ENCODE measurements at places on chromosomes 13 and 19.
A peak's percentile ranks its signal among the peaks of the same experiment; 100 is the strongest.

- no peak for DNase-seq
Observed at GRCh38 chr13:27712421-27712820, 79.9 kb upstream of the GSX1 start.

DNA sequence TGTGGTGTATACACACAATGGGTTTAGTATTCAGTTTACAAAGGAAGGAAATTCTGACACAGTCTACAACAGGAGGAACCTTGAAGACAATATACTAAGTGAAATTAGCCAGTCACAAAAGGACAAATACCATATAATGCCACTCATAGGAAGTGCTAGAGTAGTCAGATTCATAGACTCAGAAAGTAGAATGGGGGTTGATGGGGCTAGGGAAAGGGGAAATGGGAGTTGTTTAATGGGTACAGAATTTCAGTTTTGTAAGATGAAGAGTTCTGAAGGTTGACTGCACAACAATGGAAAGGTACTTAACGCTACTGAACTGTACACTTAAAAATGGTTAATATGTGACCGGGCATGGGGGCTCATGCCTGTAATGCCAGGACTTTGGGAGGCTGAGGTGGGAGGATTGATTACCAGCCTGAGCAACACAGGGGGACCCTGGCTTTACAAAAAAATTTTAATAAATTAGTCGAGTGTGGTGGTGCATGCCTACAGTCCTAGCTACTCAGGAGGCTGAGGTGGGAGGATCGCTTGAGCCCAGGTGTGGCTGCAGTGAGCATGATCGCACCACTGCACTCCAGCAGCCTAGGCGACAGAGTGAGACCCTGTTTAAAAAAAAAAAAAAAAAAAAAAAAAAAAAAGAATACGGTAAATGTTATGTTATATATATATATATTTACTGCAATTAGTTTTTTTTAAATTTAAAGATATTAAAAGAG, 45.0 kb downstream of the SLC15A1 start:
- DNase-seq: no peak

DNA sequence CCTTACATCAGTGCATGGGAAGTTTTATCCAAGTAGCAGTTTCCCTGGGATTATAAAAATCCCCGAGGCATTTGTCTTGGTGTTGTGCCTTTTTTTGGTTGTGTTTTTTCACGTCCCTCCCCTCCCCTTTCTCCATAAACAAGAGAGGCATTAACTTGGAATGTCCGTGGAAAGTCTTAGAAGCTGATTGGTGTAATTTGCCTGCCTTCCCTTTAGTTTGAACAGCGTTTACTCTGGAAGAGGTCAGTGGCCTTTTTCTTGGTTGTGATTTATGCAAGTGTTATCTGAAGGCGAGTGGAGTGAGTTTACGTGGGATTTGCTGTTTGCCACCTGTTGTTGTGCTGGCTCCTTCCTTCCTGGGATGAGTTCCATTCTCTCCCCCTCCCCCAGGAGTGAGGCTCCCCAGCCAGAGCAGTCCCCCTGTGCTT, 7.2 kb downstream of the ACTN4 start:
- DNase-seq: no peak

- no peak for DNase-seq
Observed at GRCh38 chr13:68929075-68929745, 1178.4 kb upstream of the ATXN8OS start.

DNA sequence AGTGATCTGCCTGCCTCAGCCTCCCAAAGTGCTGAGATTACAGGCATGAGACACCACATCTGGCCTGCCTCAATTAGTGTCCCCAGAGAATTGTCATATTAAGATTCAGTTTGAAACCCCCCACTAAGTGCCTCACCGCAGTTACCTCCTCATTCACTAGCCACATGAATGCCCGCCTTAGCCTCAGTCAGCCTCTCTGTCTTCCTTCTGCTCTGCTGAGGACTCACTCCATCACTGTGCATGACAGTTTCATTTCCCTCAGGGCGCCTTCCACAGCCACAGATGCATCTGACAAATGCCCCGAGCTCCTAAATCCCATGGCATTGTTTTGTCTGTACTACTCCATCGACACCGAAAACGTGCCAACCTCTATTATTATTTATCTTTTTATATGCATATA, 23.3 kb downstream of the MIPEP start:
- DNase-seq: no peak

DNA sequence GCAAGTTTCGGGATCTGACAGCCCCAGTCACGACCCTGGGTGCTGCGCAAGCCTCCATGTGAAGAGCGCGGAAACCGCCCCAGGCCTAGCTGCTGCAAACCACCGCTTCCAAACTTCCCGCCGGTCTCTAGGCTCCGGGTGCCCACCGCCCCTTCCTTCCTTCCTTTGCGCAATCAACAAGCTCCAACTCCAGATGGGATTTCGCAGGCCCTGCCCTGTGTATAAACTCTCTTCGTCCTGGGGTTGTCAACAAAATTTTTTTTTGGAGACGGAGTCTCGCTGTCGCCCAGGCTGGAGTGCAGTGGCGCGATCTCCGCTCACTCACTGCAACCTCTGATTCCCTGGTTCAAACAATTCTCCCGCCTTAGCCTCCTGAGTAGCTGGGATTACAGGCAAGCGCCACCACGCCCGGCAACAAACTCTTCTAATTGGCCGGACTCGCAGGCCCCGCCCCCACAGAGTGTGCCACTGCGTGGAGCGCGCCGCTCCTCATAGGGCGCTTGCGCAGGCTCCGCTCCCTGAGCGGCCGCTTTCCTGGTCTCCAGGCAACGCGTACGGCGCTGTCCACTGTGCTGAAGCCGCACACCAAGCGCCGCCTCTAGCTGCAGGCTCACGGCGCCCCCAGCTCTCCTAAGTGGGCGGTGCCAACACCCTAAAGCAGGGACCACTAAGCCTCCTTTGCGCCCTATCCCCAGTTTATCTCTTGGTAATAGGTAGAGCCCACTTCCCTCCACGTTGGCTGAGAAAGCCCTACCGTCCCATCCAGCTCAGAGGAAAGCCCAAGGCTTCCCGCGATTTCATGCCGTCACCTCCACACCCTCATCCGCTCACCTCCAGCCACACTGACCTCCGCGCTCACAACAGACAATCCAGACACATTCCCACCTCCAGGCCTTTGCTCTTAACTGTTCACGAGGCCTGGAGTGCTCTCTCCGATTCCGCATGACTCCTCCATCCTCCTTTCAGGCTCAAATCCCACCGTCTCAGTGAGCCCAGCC, 5.5 kb upstream of the QTRT1 start:
- peak; percentile 90 for DNase-seq

DNA sequence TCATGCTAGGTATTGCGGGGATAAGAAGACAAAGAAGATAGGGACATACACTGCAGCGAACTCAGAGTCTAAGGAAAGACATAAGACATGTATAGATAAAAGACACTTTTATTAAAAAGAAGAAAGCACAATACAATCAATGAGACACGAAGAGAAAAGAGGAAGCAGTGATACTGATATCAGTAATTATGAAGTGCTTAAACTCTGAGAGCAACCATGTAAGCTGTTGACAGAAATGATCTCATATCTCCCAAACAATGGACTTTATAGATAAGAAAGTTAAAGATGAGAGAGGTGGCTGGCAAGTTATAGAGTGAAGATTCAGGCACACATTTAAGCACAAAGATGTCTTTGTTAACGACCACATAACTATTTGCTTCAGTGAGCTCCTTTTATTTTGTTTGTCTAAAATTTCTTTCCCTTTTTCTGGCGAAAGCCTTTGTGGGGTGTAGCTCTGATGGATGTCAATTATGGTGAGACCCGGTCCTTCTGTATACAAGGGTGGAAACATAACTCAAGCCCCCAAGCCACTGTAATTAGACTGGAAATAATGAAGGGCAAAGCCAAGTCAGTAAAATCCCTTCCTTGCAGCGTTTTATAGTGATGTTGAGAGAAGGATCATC, 818.0 kb upstream of the SLC10A2 start:
- no peak for DNase-seq

GRCh38 chr13:32142956-32143375, 111.4 kb downstream of the FRY start:
- DNase-seq: no peak

DNA sequence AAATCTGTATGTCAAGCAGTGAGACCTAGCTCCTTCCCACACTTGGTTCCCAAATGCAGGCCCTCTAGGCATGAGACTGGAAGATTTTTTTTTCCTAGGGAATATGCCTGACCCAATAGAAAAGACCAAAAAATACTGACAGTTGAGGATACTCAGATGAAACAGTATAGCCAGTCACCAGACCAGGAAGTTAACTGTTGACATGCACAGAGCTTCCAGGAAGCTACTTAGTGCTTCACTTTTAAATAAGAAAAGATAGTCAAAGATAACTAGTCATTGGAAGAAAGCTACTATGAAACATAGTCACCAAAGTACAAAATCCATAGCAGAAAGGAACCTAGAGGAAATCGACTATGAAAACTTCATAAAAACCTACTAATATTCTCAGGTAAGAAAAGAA, 32.3 kb downstream of the BRCA2 start:
- no peak for DNase-seq

DNA sequence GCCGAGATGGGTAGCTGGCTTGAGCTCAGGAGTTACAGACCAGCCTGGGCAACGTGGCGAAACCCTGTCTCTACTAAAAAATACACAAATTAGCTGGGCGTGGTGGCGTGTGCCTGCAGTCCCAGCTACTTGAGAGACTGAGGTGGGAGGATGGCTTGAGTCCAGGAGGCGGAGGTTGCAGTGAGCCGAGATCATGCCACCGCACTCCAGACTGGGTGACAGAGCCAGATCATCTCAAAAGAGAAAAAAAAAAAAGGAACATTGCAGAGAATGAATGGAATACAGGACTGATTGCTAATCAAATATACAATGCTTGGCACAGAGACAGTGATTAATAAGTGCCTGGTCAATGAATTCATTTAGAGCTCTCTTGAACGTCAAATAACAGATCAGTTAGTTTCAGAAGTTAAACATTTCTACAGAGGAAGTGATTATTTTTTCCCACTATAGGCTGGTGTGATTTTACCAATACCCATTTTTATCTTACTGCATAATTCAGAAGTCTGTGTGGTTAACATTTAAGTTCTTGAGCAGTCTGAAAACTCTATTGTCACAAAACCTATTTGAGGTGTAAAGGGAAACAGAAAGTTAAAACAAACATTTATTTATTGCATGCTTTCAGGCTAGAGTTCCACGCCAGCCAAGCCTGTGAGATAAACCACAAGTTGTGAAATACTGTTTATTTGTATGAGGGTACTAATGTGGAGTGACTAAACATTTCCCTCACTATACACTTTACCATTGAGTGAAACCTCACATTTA, 7.7 kb upstream of the TBC1D4 start:
- DNase-seq: no peak

DNA sequence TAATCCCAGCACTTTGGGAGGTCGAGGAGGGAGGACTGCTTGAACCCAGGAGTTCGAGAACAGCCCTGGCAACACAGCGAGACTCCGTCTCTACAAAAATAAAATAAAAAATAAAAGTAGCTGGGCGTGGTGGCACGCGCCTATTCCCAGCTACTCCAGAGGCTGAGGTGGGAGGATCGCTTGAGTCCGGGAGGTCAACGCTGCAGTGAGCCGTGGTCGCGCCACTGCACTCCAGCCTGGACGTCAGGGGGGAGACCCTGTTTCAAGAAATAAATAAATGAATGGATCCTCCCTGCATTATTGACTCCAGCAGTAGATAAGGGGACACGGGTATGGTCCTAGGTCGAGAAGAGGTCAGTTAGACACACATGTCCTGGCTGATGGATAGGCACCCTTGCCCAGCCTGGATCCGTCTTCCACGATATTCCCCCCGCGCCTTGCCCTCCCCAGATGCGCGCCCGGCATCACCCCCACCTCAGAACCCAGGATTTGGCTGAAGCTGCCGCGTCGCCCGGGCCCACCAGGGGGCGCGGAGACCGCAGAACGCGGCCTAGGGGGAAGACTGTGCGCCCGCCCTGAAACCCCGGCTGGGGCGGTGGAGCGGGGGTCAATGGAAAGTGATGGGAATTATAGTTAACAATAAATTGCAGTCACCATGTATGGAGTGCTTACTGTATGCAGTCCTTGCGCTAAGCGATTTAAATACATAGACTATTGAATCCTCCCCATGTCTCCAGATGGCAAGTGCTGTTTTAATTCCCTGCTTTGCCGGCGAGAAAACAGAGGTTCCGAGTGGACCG, 2.1 kb upstream of the HOOK2 start:
- peak; percentile 82 for DNase-seq

GRCh38 chr13:31204592-31204991, 4.8 kb downstream of the B3GLCT start:
- no peak for DNase-seq

- no peak for DNase-seq
Observed at GRCh38 chr19:5537870-5538269, 29.9 kb downstream of the TINCR start.

GRCh38 chr13:113785051-113786010, 26.3 kb downstream of the TMEM255B start:
- DNase-seq: no peak

GRCh38 chr13:44713788-44714469, 137.8 kb upstream of the TSC22D1 start:
- no peak for DNase-seq

DNA sequence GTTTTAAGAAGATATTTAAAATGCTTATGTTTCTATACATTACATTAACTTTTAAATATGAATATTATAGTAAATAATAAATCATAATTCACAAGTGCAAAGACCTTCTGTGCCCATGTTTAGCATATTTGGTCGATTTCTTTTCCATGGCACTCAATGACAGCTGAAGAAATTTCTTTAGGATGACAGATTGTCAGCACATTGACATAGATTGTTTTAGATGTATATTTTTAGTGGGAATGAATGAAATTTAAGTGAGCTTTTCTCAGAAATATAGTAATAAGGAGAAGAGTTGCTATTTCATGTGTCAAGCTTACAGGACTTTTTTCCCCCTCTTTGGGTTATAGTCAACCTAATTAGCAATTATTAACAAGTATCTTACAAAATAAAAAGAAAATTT, 256.5 kb downstream of the SHISA2 start:
- DNase-seq: no peak

- DNase-seq: no peak
Observed at GRCh38 chr13:98144027-98144741, 1.3 kb downstream of the FARP1 start.

DNA sequence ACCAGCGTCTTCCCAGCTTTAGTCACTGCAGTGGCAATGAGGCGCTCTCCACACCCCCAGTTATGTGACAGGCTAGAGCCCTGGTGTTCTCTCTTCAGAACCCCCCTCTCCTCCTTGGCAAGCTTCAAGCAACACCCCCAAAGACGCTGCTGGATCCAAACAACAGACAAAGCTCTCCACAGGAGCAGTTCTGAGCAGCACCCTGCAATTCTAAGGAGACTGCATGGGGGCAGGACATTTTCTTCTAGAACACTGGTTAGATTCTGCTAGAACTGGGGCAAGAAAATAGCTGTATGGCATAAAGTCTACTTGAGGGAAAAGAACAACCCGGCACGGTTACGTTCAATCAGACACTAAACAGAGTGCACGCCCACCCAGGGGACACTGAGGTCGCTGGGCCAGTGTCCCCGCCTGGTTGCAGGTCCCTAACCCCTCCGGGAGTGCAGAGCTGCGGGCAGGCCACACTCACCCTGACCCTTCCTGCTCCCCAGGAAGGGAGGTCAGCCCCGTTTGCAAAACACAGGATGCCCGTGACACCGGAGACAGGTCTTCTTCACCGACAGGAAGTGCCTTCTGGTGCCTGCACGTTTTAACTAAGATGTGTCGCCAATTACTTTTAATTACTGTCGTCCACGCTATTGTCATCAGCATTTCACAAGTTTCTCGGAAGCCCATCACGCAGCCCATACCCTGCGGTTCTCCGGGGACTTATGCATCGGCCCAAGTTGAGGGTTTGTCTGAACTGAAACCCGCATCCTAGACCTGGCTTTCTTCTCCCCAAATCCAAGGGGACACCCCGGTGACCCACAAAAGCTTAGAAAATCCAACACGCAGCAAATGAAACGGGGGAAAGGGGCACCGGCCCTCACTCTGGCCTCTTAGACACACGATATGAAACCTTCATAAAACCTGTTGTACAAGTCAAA, 943 bp downstream of the GJB6 start:
- peak; percentile 39 for DNase-seq

- peak; percentile 70 for DNase-seq
Observed at GRCh38 chr19:38233740-38234251, 9.8 kb upstream of the DPF1 start.
